ENCODE measurements at places on chromosomes 12 and 14.

- peak; percentile 46 for DNase-seq
Measured at GRCh38 chr14:78448164-78449094, 278.3 kb downstream of the NRXN3 start.

DNA sequence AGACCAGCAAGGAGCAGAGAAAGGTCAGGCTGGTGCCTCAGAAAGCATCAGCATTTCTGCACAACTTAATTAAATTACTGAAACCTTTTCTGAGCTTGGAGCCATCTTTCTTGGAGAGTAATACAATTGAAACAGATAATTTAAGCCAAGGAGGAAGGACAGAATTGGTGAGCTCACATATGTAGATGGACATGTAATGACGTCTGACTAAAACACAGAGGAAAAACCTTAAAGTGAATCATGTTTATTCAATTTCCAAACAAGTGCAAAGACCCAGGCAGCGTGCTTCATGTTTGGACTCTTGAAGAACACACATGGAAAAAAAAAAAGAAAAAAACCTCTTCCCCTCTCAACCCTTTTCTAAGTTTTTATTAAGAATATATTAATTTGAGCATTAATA lies 19.0 kb downstream of the SUSD6 start:
- no peak for DNase-seq

- DNase-seq, result peak; percentile 42
Measured at GRCh38 chr14:77037938-77038568, 9.5 kb upstream of the IRF2BPL start.

DNA sequence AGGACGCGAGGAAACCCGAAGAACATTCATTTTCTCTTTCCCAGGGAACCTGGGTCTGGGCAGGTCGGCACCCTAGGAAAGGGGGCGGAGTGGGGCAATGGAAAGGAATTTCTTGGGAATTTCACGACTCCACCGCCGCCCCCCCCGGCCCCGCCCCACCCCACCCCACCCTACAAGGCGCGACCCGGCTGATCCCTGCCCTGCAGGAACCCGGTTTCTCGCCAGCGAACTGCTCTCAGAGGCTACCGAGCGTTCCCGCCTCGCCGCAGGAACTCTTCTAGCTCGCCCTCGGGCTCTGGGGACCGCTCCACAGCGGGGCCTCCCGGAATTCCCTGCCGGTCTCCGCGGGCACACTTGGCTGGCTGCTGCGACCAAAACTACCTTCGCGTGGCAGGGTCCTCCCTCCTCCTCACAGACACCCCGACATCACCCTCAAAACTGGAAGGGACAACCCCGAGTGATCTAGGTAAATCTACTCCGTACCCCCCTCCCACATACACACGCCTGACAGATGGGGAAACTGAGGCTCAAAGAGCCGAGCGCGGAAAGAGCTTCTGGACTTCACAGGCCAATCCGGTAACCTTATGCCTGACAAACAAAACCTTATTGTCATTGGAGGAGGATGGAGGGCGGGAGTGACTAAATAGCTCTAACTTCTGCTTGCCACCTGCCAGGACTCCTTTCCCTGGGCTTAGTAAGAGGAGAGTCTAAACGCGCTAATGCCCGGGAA lies 785 bp upstream of the ACTN1 start:
- peak; percentile 66 for DNase-seq

DNA sequence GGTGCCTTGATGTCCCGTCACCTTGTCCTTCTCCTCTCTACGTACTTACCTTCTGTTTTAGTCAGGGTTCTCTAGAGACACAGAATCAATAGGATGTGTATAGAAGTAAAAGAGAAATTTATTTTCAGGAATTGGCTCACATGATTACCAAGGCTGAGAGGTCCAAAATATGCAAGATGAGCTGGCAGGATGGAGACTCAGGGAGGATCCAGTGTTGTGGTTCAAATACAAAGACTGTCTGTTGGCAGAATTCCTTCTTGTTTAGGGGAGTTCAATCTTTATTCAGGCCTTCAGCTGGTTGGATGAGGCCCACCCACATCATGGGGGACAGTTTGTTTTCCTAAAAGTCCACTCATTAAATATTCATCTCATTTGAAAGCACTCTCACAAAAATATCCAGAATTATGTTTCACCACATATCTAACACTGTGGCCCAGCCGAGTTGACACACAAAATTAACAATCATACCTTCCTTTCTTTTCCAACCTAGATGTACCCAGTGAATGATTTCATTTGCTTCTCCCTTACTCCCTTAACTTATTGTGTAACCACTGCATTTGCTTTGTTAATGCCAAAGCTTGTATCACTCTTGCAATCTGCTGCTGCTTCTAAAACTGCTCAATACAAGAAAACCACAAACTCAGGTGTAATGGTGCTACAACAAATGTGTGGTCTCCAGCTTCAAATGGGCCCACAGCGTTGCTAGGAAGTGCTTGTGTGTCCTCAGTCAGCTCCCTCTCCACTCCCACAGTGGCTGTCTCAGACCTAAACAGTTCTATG lies 195.4 kb upstream of the ARHGAP5 start:
- peak; percentile 54 for DNase-seq

All from kidney tubule cell (primary cell).